ENCODE measurements at places on chromosomes 5 and 9.
A peak's percentile ranks its signal among the peaks of the same experiment; 100 is the strongest.

- DNase-seq = no peak
Observed at GRCh38 chr9:32954642-32955041, 46.8 kb downstream of the APTX start.

GRCh38 chr5:138719811-138720210 is 33.4 kb upstream of the CTNNA1 start:
- DNase-seq = no peak

- no peak for DNase-seq
Observed at GRCh38 chr5:67301285-67301903, 104.8 kb upstream of the CD180 start.

DNA sequence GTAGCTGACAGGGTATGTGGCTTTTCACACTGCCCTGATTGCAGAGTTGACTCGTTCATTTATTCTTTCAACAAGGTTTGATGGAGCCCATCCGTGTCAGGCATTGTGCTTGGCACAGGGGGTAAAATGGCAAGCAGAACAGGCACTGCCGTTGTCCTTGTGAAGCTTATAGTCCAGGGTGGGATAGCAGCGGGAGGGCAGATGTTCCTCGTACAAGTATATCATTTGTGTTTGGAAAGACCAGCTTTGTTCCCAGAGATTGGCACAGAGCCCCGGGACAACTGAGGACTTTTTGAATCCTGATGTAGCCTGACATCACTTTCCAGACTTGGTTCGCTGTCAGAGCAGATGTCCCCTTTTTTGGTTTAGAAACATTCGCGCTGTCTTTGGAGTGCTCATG is 50.9 kb downstream of the MVB12B start:
- no peak for DNase-seq

DNA sequence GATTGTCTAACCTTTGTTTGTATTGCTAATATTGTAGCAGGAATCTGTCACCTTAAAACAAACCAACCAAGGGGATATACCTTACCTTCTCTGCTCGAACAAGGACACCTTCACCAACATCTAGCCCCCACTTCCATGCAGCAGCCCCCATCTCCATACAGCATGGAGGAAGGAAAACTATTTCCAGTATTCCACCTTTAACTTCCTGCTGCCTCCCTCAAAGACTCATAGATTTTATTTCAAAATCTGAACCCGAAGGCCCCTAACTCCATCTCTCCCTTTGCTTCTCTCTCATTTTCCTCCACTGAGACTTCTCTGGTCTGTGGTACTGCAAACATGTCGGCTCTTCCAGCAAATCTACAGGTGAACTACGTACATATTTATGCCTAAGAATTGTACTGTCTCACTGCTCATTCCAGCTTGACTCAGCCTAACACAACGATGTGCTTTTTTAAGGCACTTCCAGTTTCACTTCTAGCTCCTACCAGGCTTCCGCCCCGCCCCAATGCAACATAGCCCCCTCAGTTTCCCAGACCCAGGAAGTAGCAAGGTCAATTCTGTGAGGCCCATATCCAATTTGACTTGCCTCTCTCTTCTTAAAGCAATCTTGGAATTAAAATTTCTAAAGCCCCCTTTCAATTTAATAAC is 70.7 kb upstream of the RNF38 start:
- DNase-seq = no peak

- DNase-seq = peak; percentile 60
Observed at GRCh38 chr5:126446498-126447224, 23.5 kb downstream of the GRAMD2B start.

Data from activated CD4-positive, alpha-beta T cell treated with anti-CD3 and anti-CD28 coated beads, Interleukin-2, amount 50 U/mL, for 24 hours (primary cell).